NCI-H69 (cell line): ENCODE measurements at places on chromosomes 6 and 20.
A peak's percentile ranks its signal among the peaks of the same experiment; 100 is the strongest.

DNA sequence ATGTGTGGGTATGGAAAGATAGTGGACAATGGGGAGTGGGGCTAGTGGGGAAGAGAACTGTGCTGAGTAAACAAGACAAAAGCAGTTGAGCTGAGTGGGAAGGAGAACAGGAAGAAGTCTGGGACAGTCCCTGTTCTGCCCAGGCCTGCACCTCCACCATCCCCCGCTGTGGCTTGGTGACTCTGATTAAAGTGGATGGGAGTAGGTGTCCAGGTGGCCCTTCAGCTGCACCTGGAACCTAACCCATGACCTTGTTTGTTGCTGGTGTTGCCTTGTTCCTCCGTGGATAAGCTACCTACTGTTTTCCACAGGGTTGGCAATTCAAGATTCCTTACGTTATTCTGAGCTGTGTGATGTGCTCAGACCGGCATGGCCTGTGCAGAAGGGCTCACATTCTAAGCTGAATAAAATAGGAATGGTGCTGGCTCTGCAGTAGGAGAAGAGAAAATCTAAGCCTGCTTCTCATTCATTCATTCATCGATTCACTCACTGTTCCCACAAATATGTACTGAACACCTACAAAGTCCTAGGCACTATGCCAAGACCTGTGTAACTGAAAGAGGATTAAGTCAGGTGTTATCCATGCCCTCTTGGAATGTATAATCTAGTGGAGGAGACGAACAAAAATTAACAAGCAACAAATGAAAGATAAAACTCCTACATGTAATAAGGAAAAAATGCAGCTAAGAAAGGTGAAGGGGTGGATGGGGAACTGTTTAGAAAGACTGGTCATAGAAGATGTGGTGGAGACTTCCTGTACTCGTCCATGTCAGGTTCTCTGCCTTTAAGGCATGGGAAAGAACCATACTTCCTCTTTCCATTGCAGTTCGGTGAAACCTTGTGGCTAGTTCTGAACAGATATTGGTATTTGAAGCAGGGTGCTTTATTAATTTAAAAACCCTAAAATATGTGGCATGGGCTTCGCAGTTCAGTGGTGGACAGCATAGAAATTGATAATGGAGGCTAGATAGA, 10.1 kb upstream of the CALHM6 start:
- DNase-seq = peak; percentile 30

DNA sequence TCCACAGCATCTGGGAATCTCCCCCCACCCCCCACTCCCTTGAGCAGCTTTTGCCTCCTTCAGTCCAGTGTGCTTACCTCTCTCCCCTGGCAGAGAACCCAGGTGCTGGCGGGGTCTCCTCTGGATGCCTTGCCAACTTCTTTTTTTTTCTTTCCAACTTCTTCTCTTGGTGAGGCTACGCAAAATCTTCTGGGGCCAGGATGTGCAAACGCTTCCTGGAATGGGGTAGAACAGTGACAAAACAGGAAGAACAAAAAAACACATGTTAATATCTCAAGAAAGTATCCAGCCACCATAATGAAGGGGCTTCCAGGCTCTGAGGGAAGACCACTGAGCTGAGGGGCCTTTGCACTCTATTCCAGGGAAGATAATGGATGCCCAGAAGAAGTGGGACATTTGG, 53.9 kb upstream of the DDR1 start:
- DNase-seq = no peak

- no peak for DNase-seq
These were observed 167.4 kb downstream of the DTNBP1 start for GRCh38 chr6:15495375-15495901.

DNA sequence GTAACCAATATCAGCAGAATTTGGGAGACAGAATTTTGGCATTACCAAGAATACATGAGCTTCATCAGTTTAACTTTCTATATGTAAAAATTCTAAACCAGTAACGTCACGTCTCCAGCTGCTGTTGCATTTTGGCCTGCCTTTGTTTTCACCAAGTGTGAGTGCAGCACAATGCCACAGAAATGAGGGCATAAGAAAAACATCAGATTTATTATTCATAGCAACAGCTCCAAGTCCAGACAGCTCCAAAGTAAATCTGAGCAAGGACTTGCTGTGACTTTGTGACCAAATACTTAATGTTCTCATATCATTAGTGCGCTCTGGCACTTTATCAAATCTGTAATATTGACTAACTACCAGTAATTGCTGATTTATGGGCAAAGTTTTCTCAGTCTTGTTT, 11.0 kb upstream of the FBXL4 start:
- DNase-seq = no peak

DNA sequence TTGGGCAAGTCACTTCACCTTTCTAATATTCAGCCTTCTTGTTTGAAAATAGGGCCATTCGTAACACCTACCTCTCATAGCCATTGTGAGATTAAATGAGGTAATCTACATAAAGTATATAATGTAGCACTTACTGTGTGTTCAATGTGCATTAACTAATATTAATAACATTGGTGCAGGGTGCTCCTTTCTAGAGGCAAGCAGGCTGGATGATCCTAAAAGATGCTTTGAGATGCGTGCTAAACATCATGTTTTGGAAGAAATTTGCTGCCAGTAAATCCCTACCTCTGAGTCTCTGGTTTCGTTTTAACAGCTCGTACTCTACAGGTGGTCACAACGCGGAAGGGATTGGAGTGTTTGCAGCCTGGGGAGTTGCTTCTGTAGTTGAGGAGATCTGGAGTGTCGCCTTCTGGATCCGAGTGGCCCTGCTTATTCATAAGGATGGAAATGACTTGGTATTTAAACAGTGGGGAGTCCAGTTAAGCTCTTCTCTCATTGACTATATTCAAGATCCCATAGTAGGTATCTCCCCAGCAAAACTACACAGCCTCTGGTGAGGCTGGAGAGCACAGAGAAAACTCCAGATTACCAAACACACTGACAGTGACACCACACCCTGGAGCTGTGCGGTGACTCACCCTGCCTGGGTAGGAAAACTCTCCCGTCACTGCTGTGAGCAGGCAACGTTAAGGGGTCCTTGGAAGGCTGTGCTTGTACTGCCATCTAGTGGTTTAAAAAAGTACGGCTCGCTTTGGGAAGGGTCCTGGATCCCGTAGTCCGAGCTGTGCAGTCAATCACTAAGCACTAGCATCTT, 107.9 kb downstream of the MAP3K7 start:
- DNase-seq = peak; percentile 87
